Muscle of back (tissue), 13 donors: ENCODE measurements at places on chromosomes 5 and 9.
A peak's percentile ranks its signal among the peaks of the same experiment; 100 is the strongest.

DNA sequence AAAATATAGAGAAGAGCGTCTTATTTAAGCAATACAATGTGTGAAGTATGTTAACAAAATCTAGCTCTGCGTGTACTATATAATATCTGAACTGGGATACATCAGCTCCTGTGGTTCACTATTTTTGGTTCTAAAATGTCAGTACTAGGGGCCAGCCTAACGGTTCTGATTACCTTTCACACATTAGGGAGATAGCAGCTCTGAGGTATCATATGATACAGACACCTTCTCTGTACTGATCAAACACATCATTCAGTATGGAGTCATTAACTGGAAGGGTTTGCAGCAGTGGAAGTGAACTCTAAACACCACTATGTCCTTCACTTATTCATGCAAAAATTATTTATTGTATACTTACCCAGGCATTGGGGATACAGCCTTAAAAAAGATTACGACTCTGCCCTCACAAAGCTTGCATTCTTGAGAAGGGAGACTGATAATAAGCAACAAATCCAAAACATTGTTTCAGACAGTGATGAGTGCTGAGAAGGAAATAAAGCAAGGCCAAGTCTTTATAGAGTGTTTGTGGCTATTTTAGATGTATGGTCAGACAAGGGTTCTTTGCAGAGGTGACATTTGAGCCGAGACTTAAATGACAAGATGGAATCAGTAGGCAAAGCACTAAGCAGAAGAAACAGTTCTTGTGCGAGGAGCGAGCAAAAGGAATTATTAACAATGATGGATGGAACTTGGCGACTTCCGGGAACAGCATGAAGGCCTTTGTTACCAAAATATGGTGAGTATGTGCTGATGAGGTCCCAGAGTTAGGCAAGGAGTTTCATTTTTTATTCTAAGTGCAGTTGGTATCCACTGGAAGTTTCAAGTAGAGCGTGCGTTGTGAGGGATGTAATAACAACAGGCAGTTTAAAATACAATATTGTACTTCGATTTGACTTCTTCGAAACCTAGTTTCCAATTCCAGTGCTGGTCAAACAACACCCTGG lies 1.8 kb upstream of the LNPEP start:
- peak; percentile 48 for DNase-seq

DNA sequence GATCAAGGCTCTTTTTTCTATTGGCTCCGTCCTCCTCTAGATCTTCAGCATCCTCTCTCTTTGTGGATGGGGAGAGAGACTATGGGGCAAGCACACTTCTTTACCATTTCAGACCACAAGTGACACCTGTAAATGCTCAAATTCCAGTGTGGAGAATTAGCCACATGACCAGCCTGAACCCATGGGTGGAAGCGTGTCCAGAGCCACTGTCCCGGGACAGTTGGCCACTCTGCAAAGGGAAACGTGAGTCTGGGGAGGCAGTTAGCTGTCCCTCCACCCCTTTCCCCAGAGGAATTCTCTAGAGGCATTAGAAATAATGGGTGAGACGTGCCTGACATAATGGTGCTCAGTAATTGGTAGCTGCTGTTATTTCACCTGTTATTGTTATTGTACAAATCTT lies 40.9 kb downstream of the AMBP start:
- no peak for DNase-seq

GRCh38 chr5:174307031-174307408 lies 261.5 kb downstream of the NSG2 start:
- no peak for DNase-seq

DNA sequence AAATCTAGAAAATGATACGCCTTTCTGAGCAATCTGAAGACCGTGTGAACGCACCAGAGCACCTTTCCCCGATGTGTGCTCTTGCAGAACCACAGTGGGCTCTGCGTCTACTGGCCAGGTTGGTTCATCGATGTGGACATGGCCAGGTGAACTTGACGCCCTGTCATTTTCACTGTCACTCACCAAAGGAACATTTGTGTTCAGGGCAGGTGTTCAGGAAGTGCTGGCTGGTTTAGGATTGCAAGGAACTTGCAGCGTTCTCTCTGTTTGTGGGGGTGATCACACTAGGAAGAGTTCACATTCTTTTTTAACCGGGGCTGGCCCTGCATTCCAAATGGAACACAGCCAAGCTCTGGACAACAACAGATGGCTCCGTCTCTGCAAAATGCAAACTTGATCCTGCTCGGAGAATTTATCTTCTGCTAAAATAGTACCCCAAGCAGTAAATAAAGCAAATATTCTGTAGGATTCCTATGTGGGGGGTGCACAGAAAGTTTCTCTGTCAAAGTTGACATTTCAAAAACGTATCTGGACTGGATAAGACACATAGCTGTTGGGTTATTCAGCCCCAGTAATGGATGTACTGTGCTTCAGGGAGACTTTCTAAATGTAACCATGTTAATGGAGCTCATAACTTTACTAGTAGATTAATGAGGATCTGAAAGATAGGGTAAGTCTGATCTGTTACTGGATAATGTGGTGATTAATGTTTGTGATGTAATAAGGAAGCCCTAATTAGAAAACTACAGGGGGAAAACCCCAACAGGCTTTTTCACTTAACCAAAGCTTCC lies 45.7 kb upstream of the FANCC start:
- DNase-seq: no peak

- DNase-seq: no peak
Measured at GRCh38 chr5:38023799-38024198, 184.0 kb upstream of the GDNF start.

DNA sequence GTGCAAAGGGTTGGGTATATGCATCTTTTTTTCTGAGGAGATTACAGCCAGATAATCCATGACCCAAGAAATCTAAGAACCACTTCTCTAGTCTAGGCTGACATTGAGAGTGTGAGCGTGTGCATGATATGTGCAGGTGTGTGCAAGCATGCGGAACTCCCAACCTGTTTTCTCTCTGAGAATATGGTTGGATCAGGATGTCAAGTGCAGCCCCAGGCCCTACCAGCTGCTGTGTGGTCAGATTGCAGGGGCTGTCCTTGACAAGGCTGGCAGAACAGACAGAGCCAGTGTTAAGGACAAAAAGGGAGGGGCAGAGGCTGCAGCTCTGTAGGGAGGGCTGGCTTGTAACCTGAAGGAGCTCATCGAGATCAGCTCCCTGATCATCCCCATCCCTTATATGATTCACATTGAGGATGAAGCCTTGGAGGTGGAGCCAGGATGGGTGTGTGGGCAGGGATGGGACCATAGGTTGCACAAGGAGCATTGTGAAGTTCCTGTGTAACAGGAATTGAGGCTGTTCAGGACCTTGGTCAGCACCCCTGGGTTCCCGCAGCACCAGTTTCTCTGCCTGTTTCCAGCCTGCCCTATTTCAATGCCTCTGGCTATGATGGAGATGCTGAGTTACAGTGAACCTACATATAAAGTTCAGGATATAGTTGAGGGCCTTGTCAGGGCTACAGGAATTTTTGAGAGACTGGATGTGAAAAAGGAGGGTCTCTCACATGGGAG lies 52.6 kb upstream of the ARAP3 start:
- peak; percentile 57 for DNase-seq

GRCh38 chr5:102754767-102755431 lies at the start of gene PAM:
TSS of gene PAM (plus strand) at chr5:102755305. CDS start at chr5:102866196, 110,891 bp downstream.
- DNase-seq: peak; percentile 59

DNA sequence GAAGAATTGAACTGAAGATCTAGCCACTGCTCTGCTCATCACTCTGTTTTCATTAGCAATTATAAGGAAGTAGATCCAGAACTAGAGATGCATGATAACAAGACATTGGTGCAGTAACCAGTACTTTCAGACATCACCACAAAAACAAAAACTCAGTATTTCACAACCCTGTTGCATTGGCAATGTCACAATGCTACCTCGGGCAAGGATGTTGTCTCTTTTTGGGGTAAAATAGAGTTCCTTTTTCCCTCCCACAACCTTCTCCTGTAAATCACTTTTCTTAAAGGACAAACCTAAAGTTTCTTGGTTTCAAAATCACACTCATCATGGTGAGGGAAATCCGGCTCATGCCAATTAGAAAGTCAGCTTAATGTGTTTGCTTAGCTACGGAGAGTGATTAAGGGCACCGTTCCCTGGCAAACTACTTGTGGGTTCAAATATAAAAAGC lies 420.1 kb upstream of the MEF2C start:
- DNase-seq: no peak

DNA sequence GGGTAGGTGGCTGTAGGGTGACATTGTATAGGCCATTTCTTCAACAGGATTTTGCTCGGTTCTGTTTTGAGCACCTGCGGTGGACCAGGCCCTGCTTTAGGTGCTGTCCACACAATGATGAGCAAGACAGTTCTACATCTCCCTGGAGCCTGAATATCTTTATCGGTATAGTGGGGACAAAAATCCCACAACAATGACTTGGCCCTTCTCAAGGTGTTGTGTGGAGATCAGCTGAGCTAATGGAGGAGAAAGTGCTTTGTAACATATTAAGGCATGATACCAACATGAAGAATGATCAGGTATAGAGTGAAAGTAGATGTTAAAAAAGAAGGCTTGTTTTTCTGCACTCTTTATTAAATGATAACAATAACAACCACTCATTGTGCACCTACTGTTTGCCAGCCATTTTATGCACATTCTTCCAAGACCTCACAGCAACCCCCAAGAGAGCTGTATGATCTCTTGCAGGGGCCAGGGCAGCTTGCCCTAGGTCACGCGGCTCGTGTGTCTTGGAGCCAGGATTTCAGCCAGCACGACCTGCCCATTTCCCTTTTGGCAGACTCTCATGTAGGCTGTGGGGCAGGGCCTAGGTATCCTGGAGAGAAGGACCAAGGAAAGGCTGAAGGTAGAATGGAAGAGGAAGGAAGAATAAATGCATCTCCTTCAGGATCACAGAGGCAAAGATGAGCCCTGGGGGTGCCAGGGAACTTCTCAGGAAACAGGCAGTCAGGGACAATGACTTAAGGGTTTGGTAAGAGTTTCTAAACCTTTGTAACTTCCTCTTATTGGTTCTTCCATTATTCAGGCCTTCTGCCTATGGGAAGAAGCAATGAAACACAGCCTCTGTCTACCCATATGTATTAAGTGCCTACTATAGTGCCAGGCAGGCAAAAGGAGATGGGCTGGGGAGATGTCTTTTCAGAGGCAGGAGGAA lies 50.0 kb upstream of the PPARGC1B start:
- no peak for DNase-seq

DNA sequence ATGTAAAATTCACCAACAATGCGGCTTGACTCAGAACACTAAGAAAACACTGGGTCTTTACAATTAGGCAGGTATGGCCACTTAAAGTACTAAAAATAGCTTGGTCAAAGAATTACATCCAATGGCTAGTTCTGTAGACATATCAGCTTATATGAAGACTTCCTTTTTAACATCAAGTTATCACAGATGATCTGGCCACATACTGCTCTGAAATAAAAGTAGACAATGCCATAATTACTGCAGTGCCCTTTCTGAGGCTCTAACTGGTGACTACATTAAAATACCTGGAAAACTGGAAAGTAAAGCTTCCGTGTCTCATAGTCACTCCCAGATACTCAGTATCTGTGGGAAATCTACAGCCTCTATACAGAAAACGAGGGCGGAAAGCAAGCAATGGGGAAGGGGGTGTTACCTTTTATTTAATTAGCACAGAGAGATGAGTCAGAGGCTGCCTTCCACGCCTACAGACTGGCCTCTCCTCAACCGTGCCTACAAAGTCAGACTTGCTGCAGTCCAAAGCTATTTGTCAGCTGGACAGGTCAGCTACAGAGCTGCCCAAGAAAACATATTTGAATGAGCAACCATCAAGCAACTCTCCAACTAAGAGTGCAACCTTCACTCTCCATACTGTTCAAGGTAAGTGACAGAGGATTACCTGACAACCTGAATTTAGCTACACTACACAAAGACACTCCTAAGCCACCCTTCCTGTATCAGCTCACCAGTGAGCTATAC lies 8.7 kb downstream of the SERINC5 start:
- DNase-seq: peak; percentile 40

DNA sequence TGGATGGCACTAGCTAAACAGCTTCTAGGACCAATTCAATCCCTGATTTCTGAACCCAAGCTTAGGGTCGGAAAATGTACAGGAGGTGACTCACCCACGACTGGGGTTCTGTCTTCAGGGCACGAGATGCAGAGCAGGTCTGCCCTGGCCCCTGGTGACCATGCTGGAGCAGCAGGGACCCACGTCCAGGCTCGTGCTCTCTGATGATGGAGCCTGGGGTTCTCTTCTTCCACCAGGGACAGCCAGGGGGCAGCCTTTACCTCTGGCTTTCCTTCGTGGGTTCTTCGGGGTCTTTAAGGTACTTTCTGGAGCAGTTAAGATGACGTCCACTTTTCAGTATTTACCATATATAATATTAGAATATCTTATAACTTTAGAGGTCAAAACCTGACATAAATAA lies 2.1 kb downstream of the CFAP77 start:
- DNase-seq: peak; percentile 16

GRCh38 chr5:119397518-119398380 lies 41.9 kb downstream of the TNFAIP8 start:
- DNase-seq: peak; percentile 48

DNA sequence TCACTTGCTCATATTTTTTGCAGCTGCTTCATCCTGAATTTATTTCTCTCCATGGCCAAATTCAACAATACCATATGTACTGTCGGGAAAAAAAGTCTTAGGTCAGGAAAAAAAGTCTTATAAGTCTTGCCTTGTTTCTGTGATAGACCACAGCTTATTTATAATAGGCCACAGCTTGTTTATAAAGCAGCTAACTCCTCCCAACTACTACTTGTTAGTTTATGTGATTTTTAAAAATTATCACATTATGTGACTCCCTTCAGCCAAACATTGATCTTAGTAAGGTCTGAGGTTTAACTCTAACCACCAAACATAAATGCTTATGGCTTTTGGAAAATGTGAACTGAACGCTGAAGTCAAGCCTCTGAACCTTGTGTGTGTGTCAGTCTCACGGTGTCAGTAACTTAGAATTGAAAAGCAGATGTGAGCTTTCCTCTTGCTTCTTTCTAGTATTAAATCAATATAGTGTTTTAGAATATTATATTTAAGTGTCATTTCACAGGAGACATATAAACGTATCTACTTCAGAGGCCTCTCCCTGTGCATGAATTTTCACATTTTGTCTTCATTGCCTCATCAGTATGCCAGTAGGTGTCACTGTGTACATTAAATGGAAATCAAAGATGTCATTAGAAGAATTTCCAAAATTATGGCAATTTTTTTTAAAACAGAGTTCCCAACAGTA lies 51.3 kb downstream of the SNX24 start:
- no peak for DNase-seq

DNA sequence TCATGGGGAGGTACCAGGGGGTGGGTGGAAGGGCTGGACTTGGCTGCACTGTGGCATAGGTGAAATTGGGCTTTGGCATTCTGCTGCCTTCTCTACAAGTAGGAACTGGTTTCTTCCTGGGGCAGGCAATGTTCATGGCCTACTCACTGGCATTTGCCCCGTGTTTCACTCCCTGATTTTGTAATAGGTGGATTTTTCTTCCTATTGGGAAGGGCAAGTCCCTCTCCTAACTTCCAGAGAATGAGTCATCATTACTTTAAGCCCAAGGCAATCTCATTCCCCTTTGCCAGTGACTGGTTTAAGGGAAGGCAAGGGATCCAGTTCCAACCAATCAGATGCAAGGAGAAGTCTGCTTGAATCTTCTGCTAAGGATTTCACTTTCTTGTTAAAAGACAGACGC lies 67.9 kb upstream of the ANKRD55 start:
- no peak for DNase-seq

- no peak for DNase-seq
Measured at GRCh38 chr5:178416919-178417318, 173.3 kb downstream of the COL23A1 start.
